ENCODE measurements at places on chromosomes 1 and 21.

GRCh38 chr1:23402286-23403037 is 22.1 kb downstream of the TCEA3 start:
- no peaks in the 10 kb centered on the region for H3K4me1 ChIP-seq
- no peak overlapping the region for H3K27ac ChIP-seq
- H3K27me3 ChIP-seq, result no peaks in the 10 kb centered on the region
- no peak overlapping the region for H3K4me3 ChIP-seq
- no peaks in the 10 kb centered on the region for H3K36me3 ChIP-seq

DNA sequence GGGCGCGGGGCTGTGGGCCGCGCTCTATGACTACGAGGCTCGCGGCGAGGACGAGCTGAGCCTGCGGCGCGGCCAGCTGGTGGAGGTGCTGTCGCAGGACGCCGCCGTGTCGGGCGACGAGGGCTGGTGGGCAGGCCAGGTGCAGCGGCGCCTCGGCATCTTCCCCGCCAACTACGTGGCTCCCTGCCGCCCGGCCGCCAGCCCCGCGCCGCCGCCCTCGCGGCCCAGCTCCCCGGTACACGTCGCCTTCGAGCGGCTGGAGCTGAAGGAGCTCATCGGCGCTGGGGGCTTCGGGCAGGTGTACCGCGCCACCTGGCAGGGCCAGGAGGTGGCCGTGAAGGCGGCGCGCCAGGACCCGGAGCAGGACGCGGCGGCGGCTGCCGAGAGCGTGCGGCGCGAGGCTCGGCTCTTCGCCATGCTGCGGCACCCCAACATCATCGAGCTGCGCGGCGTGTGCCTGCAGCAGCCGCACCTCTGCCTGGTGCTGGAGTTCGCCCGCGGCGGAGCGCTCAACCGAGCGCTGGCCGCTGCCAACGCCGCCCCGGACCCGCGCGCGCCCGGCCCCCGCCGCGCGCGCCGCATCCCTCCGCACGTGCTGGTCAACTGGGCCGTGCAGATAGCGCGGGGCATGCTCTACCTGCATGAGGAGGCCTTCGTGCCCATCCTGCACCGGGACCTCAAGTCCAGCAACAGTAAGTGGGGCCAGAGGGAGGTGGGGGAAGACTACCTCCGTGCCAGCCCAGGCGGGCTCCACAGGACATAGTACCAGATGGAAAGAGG is 808 bp downstream of the MAP3K21 start:
- peak overlapping the region; percentile 7 for H3K27ac ChIP-seq
- peak; percentile 81 for DNase-seq
- peaks cover 3% of the 10 kb centered on the region for H3K27me3 ChIP-seq
- peak overlapping the region; percentile 31 for H3K4me3 ChIP-seq
- H3K36me3 ChIP-seq, result no peaks in the 10 kb centered on the region

- H3K4me3 ChIP-seq, result no peak overlapping the region
- peak; percentile 69 for DNase-seq
- H3K27ac ChIP-seq, result no peak overlapping the region
Measured at GRCh38 chr1:248892590-248892989, 13.4 kb upstream of the PGBD2 start.

DNA sequence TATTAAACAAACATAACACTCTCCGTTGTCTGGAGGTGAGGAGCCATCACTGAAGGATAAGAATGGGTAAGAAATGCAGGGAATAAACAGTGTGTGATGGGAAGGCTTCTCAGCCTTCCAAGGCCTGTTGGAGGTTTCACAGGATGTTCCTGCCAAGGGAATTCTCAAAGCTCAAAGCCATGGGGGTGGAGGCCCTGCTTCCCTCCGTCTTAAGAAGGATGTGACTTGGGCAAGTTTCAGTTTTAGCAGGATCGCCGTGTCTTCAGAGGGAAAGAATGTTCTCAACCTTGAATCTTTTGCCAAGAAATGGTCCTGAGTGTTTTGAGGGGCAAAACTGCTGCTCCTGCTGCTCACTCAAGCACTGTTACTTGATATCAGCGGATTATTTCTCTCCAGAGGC is 41.7 kb upstream of the IL20 start:
- H3K4me1 ChIP-seq, result peaks cover 2% of the 10 kb centered on the region
- H3K36me3 ChIP-seq, result no peaks in the 10 kb centered on the region
- DNase-seq, result no peak
- no peak overlapping the region for H3K4me3 ChIP-seq
- no peaks in the 10 kb centered on the region for H3K27me3 ChIP-seq
- H3K27ac ChIP-seq, result no peak overlapping the region

Data from small intestine (tissue), 16 donors.